ENCODE measurements at places on chromosomes 6 and 20.
A peak's percentile ranks its signal among the peaks of the same experiment; 100 is the strongest.

GRCh38 chr6:53910834-53911233 is 116.0 kb downstream of the LRRC1 start:
- peak; percentile 28 for DNase-seq

DNA sequence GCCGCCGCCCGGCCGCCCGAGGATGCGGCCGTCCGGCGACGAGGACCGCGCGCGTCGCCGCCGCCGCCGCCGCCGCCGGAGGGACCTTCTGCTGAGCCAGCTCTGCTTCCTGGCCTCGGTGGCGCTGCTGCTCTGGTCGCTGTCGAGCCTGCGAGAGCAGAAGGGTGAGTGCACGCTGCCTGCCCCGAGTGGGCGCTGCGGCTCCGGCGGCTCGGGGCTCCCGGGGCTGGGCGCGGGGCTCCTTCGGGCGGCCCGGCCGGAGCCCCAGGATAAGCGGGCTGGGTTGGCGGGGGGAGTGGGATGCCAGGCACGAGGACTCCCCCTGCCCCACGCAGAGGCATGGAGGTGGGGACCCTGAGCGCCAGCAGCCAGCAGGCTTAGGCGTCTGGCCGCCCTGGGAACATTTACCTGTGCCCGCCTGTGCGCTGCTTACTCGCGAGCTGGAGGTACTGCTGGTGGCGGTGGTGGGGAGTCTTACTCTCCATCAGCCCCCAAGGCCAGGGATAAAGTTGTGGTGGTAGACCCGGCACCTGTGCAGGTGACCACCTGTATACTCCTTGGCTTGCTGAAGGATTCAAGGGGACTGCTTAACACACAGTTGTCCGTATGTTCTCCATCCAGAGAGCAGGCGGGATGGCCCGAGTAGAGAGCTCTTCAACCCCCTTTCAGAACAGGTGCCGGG is 520 bp downstream of the SLC24A3 start:
- DNase-seq = peak; percentile 57

GRCh38 chr6:111263837-111264236 is 176.5 kb downstream of the SLC16A10 start:
- peak; percentile 5 for DNase-seq

GRCh38 chr20:25459916-25460535 is 52.6 kb downstream of the GINS1 start:
- no peak for DNase-seq

DNA sequence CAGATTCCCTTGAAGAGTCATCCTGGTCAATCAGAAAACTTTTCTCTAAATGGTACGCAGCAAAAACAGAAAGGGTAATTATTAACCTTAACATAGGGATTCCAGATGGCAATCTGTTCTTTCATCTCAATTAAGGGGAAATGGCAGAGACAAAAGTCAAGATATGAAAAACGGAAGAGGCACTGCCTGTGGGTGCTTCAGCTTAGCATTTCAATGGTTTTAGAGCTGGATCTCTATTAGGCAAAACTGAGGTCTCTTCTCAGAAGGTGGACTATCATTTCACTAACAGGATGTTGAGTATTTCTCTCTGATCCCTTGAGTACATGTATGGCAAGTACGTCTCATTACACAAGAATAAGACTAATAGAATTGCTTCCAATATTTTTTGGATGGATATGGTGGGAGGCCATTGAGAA is 296.9 kb downstream of the HIVEP2 start:
- DNase-seq = no peak

GRCh38 chr6:33126101-33126714 is 50.4 kb downstream of the HLA-DPB1 start:
- DNase-seq = no peak

Measured in occipital lobe (tissue), 3 donors.